BJ (cell line): ENCODE measurements at places on chromosomes 6 and 20. TPM values are rescaled to one million over a fixed set of nuclear protein-coding genes. Genes with fewer than 3 reads are reported as not detected.

DNA sequence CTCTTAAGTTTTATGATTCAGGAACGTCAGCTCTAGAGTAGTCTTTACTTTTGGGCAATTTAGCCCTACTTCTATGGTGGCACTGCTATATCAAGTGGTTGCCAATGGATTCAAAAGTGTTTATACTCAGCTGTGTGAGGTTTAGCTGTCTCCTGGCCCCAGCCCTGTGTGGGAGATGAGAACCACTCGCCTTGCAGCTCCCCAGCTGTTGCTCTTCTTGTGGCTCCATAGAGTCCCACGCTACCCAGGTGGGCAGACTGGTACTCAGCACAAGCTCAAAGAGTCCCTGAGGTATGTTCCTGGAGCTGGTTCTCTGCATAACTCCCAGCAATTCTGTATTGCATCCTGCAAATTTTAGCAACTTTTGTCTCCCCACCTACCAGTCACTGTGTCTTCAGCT lies 59.6 kb downstream of the C6orf118 start:
- no peak for DNase-seq

DNA sequence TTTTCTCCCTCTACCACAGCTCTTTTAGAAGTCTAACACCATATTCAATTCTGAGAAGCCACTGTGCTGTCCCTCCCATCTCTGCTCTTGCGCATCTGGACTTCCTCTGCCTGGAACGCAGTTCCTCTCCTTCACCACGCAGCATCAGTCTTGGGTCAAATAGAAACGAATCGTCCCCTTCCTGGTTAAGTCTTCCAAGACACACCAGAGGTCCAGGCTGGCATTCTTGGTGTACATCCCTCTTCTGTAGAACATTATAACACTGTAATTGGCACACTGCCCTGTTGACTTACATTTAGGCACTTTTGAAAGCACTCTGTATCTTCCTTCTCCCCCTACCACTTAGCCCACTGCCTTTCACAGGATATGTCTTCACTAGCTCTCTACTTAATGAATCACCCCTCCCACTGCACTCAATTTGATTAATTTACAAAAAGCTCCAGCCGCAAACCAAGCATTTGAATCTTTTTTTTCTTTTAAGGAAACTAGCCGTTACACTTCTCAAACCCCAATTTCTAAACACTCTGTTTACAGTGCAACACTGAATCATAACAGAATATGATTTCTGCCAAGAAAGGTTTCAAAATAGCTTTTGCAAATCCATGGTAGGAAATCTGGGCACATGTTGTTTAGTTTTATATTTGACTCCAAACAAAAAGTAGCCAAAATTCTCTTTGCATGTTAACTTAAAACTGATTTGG lies 140.8 kb upstream of the CARMIL1 start:
- DNase-seq = peak; percentile 53

- no peak for DNase-seq
Measured at GRCh38 chr20:17795501-17796071, 95.8 kb downstream of the BANF2 start.

DNA sequence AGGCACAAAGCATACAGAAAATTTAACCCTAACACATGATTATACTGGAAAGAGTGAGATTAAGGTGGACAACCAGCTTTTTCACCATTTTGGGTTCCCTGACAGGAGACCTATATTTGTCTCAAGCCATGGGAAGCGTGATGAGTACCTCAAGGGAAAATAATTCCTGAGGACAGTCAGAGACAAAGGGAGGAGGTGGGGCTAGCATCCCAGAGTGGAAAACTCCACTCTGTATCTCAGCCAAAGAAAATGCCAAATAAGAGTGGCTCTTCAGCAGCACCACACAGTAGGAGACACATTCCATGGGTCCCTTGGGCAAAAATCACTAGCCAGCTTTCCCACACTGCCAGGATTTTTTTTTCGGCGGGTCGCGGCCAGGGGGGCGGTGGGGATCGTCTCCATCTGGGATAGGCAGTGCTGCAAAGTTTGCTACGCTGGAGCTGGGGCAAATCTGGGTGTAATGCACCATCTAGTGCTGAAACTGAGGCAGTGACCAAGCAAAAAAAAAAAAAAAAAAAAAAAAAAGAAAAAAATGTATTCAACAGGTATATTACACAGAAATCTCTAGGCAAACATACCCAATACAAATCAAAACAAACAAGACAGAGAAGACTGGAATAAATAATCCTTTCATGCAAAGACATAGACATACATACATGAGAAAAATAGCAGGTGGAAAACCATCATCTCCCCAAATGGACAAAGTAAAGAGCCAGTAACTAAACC lies 77.3 kb upstream of the SLC35F1 start:
- DNase-seq = no peak

GRCh38 chr6:34900321-34901031 lies 11.4 kb downstream of the ANKS1A start:
- no peak for DNase-seq

GRCh38 chr20:24490598-24490997 lies 21.2 kb downstream of the SYNDIG1 start:
- DNase-seq = no peak

DNA sequence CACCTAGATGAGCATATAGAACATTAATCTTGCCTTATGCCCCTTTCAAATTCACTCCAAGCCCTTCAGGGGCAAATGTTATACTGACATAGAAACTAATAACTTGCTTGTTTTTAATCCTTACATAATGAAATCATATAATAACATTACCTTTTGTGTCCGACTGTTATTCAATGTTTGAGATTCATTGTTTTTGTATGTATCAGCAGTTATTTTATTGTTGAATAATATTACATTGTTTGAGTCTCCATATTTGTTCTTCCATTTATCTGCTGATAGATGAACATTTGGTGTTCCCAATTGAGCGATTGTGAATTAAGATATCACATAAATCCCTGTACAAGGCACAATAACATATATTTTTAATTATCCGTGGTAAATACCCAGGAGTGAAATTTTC lies 6.0 kb downstream of the SEMG1 start:
- DNase-seq = no peak

The SOX18 gene
- polyA plus RNA-seq = not detected in 2 replicates

DNA sequence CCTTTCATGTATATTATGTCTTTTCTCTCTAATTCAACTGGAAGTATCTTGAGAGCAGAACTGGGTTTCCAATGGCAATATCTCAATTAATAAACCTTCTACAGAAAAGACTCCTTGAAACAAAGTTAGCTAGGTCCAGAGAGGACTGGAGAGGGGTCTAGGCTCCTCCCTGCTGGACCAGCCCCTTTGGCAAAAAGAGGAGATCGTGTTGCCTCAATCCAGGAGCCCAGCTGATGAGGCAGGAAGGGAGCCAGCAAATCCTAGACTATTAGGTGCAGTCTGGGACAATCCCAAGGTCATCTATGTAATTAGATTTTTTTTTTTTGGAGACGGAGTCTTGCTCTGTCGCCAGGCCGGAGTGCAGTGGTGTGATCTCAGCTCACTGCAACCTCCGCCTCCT lies 21.9 kb downstream of the BCL2L1 start:
- DNase-seq = no peak

GRCh38 chr6:19394051-19394450 lies 443.1 kb upstream of the ID4 start:
- no peak for DNase-seq

DNA sequence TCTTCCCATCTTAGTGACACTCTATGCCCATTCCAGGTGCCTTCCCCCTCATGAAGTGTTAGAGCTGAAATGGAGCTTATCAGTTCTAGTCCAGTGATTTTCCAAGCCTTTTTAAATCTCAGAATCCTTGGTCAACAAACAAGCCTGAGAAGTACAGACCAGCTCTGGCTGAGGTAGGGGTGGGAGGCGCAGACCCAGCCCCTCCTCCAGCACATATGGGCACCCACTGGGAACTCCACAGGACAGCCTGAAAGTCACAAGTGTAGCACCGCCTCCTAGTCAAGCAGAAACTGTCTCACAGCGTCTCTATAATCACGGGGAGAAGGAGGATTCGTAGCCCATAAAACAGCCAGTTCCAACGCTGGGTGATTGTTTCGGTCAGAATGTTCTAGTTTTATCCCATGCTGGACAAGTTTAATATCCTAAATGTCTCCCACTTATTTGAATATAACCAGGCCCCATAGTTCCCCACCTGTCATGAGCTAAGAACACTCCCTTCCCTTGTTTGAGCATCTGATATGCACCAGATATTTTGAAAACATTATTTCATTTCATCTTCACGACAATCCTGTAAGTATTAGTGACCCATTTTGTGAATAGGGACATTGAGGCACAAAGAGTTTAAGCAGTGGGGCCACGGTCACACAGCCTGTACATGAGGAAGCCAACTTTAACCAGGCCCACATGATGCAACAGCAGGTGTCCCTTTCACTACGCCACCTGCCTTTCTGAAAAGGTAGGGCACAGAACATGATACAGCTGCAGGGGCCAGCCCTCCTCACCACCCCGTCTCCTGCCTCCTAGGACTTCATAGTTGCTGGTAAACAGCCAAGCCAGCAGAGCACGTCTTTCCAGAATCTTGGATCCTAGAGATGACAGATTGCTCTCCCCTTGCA lies 40.1 kb downstream of the TRAF3IP2 start:
- DNase-seq = no peak

GRCh38 chr6:145865175-145865574 lies 50.6 kb upstream of the FBXO30 start:
- no peak for DNase-seq

The WFDC5 gene
- not detected in 2 replicates for polyA plus RNA-seq

DNA sequence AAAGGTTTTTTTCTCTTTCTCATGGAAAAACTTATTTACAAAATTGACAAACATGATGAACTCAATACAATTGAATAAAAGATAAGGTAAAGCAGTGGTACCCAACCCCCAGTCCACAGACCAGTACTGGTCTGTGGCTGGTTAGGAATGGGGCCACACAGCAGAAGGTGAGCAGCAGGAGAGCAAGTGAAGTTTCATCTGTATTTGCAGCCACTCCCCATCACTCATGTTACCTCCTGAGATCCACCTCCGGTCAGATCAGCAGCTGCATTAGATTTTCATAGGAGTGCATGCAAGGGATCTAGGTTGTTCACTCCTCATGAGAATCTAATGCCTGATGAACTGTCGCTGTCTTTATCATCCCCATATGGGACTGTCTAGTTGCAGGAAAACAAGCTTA lies 47.5 kb downstream of the HMGCLL1 start:
- DNase-seq = no peak

GRCh38 chr6:162999575-163000285 lies 272.0 kb downstream of the PACRG start:
- DNase-seq = no peak

GRCh38 chr6:139943391-139943790 lies 568.9 kb upstream of the CITED2 start:
- DNase-seq = peak; percentile 91

- no peak for DNase-seq
Measured at GRCh38 chr6:68071740-68072139, 563.3 kb upstream of the ADGRB3 start.

The ZC2HC1B gene
- not detected in 2 replicates for polyA plus RNA-seq

The C6orf58 gene
- polyA plus RNA-seq = 0.06 TPM in 1 of 2 replicates, not detected in the other

The PRPH2 gene
- 1.7 and 2.3 TPM in 2 replicates for polyA plus RNA-seq

- no peak for DNase-seq
Measured at GRCh38 chr6:44497807-44498206, 110.3 kb downstream of the CDC5L start.

DNA sequence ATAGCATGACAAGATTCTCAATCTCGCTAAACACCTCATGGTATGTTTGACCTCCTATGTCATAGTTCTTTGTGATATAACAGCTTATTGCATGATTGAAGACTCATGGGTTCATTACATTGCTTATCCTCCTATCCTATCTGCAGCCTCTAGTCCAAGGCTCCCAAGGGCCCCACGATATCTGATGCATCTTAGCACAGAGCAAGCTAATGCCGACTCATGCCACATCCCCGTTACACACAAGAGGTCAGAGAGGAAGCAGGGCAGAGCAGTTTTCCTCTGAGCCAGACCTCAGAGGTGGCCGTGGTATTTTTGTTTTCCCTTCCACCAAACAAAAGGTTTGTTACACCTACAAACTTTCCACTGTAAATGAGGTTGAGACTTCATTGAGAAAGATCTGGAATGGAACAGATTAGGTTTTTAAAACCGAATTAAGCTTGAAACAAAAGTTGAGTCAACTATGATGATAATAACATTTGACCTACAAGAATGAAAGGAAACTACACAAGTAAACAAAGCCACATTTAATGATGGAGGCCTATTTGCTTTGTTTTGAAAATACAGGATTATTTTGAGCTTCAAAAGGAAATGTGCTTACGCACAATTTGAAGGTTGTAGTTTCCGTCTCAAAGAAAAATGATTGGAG lies 133.9 kb upstream of the MYLIP start:
- DNase-seq = no peak

DNA sequence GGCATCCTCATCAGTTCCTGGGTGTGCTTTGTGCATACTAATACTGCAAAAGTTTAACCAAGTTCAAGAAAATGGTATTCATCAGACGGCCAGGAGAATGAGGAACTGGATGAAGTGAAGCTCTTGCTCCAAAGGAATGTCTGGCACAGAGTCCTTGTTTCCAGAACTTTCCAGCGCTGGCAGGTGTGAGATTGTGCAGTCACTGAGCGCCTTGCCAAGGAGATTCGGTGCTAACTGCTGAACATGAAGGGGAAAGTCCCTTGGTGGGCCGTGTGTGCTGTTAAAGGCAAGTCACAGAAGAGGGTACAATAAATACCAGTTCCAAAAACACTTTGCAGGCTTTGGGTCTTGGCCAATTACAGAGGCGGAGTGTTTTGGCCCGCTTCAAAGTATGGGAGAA lies 262.3 kb upstream of the SOX4 start:
- DNase-seq = no peak

DNA sequence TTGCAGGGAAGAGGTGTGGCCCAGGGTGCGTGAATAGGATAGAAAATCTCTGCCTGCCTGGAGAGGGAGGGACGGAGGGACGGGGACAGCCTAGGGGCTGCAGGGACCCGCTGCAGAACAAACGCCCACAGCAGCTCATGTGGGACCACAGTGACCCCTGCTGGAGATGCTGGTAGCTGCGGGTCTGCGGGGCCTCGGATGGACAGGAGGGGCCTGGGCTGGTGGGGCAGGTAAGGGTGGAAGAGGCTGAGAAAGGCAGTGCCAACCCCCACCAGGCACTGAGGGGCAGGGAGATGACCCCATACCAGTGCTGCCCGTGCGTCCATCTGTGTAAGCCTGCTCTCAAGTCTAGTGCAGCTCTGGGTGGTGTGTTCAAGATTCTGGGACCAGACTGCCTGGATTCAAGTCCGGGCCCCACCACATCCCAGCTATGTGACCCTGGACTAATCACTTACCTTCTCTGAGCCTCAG lies 39.4 kb downstream of the KIAA1755 start:
- no peak for DNase-seq

The PRR18 gene
- polyA plus RNA-seq = not detected in 2 replicates

DNA sequence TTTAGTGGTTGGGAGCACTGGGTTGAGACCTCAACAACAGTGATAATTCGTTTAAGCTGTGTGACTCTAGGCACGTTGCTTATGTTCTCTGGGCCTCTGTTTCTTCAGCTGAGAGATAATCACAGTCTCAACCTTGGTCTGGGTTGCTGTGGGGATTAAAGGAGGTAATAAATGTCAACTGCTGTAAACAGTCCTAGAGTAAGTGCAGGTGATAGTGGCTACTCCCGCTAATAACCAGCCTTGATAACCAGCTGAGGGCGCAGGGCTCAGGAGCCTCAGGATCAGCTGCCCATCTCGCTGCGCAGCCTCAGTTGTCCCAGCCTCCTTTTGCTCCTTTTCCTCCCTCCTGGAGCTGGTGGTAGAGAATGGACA lies 58.0 kb downstream of the JARID2 start:
- no peak for DNase-seq

GRCh38 chr20:1569415-1569881 lies 11.9 kb upstream of the SIRPD start:
- no peak for DNase-seq

The GSTA3 gene
- not detected in 2 replicates for polyA plus RNA-seq

- no peak for DNase-seq
Measured at GRCh38 chr20:36121981-36122930, 32.3 kb upstream of the EPB41L1 start.

- DNase-seq = no peak
Measured at GRCh38 chr6:108588586-108588985, 27.9 kb downstream of the FOXO3 start.
